Right kidney (tissue), 9 donors: ENCODE measurements at places on chromosomes 16 and 17.
A peak's percentile ranks its signal among the peaks of the same experiment; 100 is the strongest.

- DNase-seq = no peak
Observed at GRCh38 chr16:6125483-6126259, 1028.1 kb upstream of the EEF2KMT start.

DNA sequence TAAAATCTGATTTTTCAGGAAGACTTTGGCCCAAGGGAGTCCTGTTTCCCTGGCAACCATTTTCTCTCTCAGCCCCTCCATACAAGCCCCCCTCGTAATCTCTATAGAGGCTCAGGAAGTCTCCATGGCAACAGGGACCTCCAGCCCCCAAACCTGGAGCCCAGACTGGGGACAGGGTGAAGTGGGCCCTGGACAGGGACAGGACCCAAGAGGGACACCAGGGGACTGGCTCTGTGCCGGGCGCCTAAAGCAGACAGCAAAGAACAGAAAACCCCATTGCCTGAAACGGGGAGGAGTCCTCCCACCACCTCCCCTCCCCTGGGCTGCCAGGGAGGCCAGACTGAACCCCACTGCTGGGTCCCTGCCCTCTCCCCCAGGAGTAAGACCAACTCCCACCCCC is 40.6 kb downstream of the CPNE2 start:
- DNase-seq = no peak

- DNase-seq = no peak
Observed at GRCh38 chr17:37493249-37494027, 3.7 kb downstream of the DUSP14 start.

- DNase-seq = no peak
Observed at GRCh38 chr16:75087375-75087979, 29.1 kb downstream of the LDHD start.

- no peak for DNase-seq
Observed at GRCh38 chr17:77038884-77039555, 101.7 kb upstream of the SEC14L1 start.

- no peak for DNase-seq
Observed at GRCh38 chr17:30450125-30451027, 26.8 kb upstream of the GOSR1 start.

DNA sequence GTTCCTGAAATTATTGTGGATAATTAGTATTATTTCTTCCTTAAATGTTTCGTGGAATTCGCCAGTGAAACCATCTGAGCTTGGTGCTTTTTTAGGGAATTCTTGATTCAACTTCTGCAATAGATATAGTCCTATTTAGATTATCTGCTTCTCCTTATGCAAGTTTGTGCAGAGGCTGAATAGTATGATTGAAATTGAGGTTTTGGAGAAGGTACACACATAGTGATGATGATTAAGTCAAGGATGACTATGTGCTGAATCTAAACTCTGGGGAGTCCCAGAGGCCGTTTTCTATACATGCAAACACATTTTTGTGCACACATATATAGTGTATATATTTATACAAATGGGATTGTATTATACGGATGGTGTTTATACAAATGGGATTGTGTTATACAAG is 5.2 kb upstream of the MYH4 start:
- DNase-seq = no peak

- DNase-seq = peak; percentile 57
Observed at GRCh38 chr16:85309656-85310587, 197.7 kb upstream of the CIBAR2 start.

- DNase-seq = no peak
Observed at GRCh38 chr17:74704544-74704943, 8.2 kb downstream of the CD300LF start.

DNA sequence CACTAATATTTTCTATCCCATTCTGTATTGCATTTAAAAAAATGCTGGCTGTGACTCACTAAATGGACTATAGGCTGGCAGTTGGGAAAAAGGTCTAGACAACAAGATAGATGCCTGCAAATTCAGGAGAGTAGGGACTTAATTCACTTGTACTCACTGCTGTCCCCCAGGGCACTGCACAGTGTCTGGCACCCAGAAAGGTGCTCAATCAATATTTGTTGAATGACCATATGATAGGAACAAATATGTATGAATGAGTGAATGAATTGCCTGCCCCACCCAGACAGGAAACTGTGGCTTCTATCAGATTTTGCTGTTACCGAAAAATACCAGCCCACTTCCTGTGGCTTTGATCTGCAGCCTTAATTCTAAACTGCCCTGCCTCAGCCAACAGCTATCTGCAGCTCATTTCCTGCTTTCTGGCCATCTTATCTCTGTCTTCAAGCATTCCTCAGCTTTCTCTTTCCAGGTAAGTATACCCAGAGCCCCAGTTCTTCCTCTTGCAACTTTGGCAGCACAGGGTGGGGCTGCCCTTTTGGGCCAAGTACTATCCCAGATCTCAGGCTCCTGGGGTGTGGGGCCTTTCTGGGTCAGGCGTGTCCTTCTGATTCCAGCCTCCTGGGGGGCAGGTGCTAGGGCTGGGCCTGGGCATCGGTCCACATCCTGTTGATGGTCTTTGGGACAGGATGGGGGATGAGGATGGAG is 15.3 kb upstream of the TNS4 start:
- no peak for DNase-seq

DNA sequence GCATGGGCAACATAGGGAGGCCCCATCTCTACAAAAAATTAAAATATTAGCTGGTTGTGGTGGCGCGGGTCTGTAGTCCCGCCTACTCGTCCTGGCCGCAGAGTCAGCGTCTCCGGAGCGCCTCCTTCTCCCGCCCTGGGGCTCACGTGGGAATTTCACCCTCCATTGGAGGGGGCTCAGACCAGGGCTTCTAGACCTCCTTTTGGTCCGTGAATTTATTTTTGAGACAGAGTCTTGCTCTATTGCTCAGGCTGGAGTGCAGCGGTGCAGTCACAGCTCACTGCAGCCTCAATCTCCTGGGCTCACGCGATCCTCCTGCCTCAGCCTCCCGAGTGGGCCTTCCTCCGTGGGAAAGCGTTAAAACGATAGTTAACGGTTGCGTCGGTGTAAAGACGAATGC is 394 bp upstream of the NME4 start:
- peak; percentile 65 for DNase-seq

GRCh38 chr17:7590743-7591142 is 849 bp upstream of the SOX15 start:
- no peak for DNase-seq

GRCh38 chr16:11138769-11139325 is 117.2 kb downstream of the SOCS1 start:
- DNase-seq = no peak

- no peak for DNase-seq
Observed at GRCh38 chr17:65638221-65638975, 77.0 kb upstream of the AXIN2 start.

DNA sequence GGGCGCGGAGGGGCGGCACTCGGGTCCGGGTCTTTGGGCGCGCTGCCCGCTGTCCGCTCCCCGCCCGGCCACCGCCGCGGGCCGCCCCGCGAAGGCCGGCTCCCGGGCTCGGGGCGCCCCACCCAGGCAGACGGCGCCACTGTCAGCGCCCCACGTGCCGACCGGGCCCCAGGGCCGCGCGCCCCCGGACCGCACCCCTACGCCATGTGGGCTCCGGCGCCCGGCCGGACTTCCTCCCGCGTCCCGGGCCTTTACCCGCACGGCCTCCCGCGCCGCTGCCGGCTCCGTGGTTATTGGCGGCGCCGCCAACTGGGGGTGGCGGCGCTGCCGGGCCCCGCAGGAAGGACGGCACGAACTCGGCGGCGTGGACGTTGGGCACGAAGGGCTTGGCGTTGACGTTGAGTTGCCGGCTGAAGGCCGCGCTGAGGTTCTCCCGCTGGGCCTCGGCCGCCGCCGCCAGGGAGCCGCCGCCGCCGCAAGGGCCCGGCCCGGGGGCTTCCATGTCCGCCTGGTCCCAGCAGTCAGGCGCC is 577 bp downstream of the GSPT1 start:
- DNase-seq = peak; percentile 81

- no peak for DNase-seq
Observed at GRCh38 chr16:4891886-4892216, 44.6 kb downstream of the UBN1 start.

DNA sequence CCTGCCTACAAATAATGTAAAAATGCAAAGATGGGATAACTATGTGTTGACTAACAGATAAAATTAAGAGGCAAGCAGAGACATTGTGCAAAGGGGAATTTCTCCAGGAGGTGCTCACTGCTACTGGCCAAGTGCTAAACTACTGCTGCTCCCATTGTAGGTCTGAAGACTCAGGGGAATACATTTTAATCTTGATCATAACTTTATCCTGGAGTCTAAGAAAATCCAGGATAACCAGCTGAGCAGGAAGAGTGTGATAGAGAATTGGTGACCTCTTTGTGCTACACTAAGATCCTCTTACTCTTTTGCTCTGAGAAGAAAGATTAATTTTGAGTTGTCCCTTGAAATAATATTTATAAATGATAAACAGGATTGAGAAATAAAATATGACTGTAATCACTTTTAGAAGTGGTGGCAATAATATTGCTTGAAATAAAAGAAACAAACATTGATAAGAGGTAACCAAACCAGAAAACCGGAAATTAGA is 5.9 kb downstream of the RNF43 start:
- no peak for DNase-seq

- DNase-seq = no peak
Observed at GRCh38 chr17:78492116-78492799, 84.9 kb downstream of the DNAH17 start.

DNA sequence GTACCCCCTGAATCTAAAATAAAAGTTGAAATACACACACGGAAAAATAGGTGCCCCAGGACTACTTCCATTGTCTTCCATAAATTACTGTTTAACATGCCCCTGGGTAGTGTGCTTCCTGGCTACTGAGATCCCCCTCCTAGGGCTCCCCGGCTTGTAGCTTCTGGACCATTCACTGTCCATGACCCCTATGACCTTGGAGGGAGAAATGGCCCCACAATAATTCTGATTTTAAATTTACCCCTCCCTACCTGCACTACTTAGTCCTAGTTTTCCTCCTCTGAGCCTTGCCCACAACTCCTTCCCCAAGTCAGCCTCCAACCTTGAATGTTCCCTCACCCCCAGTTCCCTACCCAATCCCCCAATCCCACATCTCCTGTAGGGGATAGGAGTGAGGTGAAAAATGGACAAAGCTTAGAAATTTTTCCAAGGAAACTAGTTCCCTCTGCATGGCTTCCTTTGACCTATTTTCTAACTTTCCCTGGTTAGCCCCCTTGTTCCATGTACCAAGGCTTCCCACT is 9.5 kb upstream of the MSL1 start:
- no peak for DNase-seq

- DNase-seq = no peak
Observed at GRCh38 chr16:26951950-26952349, 114.8 kb upstream of the C16orf82 start.

DNA sequence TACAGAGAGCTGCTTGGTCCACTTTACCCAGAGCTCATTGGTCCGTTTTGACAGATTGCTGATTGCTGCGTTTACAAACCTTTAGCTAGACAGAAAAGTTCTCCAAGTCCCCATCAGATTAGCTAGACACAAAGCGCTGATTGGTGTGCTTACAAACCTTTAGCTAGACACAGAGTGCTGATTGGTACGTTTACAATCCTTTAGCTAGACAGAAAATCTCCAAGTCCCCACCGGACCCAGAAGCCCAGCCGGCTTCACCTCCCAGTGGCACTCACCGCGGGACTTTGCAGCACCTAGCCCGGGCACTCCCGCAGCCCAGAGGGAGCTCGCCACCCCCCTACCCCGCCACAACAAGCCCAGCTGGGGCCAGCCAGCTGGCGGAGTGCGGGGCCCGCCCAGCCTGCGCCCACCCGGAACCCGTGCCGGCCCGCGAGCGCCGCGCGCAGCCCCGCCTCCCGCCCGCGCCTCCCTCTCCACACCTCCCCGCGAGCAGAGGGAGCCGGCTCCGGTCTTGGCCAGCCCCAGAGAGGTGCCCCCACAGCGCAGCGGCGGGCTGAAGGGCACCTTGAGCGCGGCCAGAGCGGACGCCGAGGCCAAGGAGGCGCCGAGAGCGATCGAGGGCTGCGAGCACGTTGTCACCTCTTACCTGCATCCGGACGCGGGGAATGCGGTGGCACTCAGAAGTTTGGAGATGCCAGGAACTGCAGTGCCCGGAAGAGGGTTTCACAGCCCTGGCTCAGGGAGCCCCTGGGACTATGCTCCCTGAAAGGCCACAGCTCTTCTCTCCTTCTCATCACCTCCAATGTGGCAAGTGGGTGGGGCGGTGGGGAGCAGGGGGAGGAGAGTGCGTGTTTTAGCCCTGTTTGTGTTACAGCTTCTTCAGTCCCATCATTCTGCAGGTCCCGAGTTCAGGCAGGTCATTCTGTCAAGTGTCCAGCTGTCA is 1504.5 kb downstream of the CDH11 start:
- peak; percentile 46 for DNase-seq

DNA sequence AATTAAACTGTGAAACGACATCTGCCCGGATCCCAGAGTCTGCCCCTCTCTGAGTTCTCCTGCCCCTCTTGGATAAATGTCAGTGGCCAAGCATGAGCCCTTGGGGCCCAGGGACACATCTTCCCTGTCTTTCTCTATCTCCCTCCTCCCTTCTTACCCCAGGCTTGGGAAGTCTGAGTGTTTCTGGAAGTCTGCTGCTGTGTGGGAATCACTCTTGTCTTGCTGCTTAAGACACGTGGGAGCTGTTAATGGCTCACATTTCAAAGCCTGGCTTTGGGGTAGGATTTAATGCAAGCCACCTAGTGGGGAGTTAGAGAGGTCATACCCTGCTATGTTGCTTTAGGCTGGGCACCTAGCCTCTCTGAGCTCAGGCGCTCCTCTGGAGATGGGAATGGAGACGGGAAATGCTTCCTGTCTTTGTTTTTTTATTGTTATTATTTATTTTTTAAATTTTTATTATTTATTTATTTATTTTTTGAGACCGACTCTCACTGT is 218.5 kb upstream of the CIBAR2 start:
- peak; percentile 55 for DNase-seq

GRCh38 chr17:48818361-48818841 is 1.4 kb upstream of the TTLL6 start:
- DNase-seq = no peak

GRCh38 chr16:88783391-88784073 is 1.5 kb downstream of the PIEZO1 start:
- no peak for DNase-seq

DNA sequence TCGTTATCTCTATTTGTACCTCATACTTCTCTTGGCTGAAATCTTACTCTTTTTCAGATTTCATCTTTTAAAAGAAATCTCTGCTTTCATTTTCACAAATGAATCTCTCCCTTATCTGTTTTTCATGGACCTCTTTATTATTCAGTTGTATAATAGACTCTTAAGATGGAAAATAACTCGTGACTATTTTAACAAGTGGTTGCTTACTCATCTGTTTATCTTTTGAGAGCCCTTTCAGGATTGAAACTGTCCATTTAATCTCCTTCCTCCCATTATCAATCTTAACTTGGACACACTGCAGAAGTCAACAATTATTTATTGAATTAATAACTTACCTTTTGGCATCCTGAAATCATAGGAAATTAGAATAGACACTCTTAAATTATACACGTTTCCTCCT is 68.8 kb downstream of the ABCA8 start:
- no peak for DNase-seq

GRCh38 chr17:78444392-78444791 is 65.9 kb downstream of the PGS1 start:
- no peak for DNase-seq
